ENCODE measurements at places on chromosomes 4 and X.

GRCh38 chr4:61397174-61397573 is 197.0 kb downstream of the ADGRL3 start:
- DNase-seq = no peak

- DNase-seq = no peak
Measured at GRCh38 chrX:127190381-127190780, 370.9 kb downstream of the PRR32 start.

DNA sequence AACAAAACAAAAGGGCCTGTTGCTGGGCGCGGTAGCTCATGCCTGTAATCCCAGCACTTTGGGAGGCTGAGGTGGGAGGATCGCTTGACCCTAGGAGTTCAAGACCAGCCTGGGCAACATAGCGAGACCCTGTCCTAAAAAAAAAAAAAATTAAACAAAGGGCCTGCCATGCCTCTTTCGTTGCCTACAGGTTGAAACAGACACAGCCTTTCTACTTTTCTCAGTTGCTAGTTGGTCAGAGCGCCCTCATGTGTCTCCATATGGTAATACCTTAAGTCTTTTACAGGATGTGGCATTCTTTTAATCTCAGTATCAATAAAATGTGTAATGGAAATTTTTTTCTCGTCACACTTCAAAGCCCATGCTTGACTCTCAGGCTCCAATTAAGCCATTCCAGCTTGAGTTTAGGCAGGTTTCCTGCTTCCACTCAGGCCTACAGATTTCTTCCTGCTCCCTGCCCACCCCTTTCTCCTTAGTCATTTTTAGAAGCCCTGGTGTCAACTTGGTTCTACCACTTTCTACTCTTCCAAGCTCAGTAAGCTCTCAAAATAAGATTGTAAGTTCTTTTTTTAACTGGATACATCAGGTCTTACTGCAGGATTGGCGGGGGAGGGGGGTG is 4.6 kb upstream of the SOWAHD start:
- no peak for DNase-seq

GRCh38 chr4:4572821-4573220 is 31.0 kb upstream of the STX18 start:
- DNase-seq = no peak

DNA sequence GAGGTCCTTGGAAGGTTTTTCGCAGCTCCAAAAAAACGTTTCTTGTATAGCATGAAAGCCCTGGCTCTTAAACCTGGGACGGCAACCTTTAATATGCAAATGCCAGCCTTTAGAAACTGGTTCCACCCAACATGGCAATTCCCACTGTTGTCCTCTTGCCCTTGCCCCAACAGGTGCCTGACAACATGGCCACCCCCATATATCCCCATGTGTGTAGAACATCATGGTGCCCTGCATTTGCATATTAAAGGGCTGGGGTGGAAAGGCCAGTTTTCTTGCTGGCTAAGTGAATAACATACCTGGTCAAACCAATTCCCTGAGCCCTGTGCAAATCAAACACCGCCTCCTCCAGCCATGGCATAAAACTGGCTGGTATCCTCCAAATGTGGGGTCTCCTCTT is 26.0 kb upstream of the GLRA3 start:
- DNase-seq = no peak
